Panc1 (cell line): ENCODE measurements at places on chromosomes 6 and 20.

DNA sequence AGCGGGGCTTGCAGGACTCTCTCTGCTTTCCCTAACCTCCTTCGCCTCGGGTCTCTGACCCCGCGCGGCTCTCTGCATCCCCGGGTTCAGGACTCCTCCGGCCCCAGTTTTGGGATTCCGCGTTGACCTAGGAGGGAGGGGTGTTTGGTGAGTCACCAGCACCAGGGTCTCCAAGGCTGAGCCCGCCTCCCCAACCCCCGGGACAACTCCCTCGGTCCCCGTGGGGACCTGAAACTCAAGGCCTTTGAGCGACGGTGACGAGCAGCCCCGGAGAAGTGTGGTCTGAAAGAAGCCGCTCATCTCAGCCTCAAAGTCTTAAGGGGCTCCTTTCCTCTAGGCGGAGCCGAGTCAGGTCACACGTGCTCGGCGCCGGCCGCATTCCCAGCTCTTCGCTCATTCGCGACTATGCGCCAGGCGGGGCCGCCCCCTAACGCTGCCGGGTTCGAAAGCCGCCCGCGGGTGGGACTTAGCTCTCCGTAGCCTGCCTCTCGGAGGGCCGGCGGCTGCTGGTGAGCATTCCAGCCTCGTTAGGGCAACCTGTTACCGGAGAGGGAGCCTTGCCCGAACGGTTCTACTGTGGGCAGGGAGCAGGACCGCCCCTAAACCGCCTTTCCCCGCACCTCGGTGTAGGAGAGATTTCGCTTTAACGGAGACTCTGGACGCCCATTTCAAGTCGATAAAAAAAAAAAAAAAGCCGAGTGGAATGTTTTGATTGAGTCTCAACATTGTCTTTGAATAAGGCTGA, 3.0 kb upstream of the PRDM13 start:
- DNase-seq: no peak

- DNase-seq: peak; percentile 96
These were observed 19.6 kb upstream of the ABT1 start for GRCh38 chr6:26576929-26577719.

GRCh38 chr20:43508604-43509040, 1.1 kb downstream of the L3MBTL1 start:
- DNase-seq: no peak

GRCh38 chr6:124524491-124525200, 437.6 kb upstream of the RNF217 start:
- no peak for DNase-seq

DNA sequence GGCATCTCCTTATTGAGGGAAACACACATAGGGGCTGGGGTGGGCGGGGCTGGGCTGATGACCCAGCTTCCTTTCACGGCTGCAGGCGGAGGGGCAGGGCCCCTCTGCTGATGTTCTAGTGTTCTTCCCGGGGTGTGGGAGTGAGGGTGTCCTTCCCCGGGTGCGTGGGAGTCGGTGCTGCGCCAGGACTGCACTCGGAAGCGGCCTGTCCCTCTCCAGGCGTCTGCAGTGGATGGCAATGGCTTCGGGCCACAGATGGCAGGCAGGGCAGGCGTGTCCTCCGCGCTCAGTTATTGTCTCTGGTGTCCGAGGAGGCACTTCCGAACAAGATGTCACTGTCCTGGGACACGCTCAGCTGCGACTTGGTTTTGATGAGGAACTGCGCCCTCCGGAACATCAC, 19.2 kb downstream of the KCNG1 start:
- DNase-seq: no peak

GRCh38 chr6:161318456-161318855, 44.6 kb upstream of the AGPAT4 start:
- no peak for DNase-seq

GRCh38 chr6:16251706-16252105, 13.3 kb downstream of the GMPR start:
- no peak for DNase-seq
